ENCODE measurements at places on chromosomes 11 and 22. TPM values are rescaled to one million over a fixed set of nuclear protein-coding genes. Genes with fewer than 3 reads are reported as not detected.
A peak's percentile ranks its signal among the peaks of the same experiment; 100 is the strongest.

GRCh38 chr22:38489561-38490145 lies 16.5 kb downstream of the DDX17 start:
- no peak for DNase-seq
- peak overlapping the region; percentile 59 for H3K27ac ChIP-seq
- H3K4me3 ChIP-seq = no peak overlapping the region

DNA sequence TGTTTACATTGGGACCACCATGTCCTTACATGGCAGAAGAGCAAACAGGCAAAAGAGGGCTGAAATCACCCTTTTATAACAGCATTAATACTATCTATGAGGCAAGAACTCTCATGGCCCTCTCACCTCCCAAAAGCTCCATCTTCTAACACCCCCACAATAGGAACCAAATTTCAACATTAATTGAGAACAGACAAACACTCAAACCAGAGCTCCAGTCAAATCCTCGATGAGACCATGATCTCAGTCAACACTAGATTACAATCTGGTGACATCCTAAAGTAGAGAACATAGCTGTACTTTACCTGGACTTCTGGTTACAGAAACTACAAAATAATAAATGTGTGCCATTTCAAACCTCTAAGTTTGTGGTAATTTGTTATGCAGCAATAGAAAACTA lies 25.1 kb downstream of the OR2AG2 start:
- peaks cover 2% of the 10 kb centered on the region for H3K4me1 ChIP-seq
- no peak overlapping the region for H3K4me3 ChIP-seq
- peaks cover 13% of the 10 kb centered on the region for H3K36me3 ChIP-seq
- H3K27ac ChIP-seq = no peak overlapping the region
- DNase-seq = no peak

DNA sequence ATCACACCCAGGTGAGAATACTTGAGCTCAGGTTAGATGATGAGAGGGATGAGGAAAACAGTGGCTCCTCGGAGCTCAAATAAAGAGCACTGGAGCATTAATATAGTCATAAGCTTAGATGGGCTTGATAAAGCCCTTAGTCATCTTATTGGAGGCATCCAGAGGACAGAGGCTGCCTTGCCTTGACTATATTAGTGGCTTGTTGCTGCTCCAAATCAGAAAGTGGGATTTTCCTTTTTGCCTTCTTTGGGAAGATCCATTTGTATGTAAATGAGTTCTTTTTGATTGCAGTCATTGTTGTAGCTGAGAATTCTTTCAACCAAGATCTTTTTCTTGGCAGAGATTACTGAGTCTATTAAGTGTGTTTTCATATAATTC lies 18.9 kb downstream of the ADM start:
- no peaks in the 10 kb centered on the region for H3K36me3 ChIP-seq
- no peak for DNase-seq
- peaks cover 17% of the 10 kb centered on the region for H3K27me3 ChIP-seq
- H3K27ac ChIP-seq = no peak overlapping the region

DNA sequence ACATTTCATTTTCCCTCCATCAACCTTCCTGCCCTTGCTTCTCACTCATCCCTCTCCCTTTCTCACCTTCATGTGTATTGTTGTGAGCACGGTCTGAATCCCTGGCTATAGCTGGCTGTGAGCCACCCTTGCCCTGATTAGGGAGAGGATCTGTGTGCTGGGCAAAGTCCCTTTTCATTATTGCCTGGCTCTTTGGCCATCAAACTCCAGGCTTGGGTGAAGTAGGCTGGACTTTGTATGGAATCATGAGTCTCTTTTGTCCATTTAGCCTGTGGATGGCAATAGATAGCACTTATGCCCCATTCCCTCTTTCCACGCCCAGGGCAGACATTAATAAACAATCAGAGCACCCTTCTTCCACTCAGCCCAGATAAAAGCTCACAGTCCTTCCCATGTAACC lies 6.7 kb downstream of the MYO18B start:
- no peak for DNase-seq
- no peaks in the 10 kb centered on the region for H3K4me1 ChIP-seq
- H3K27ac ChIP-seq = no peak overlapping the region
- H3K36me3 ChIP-seq = no peaks in the 10 kb centered on the region
- no peak overlapping the region for H3K4me3 ChIP-seq

DNA sequence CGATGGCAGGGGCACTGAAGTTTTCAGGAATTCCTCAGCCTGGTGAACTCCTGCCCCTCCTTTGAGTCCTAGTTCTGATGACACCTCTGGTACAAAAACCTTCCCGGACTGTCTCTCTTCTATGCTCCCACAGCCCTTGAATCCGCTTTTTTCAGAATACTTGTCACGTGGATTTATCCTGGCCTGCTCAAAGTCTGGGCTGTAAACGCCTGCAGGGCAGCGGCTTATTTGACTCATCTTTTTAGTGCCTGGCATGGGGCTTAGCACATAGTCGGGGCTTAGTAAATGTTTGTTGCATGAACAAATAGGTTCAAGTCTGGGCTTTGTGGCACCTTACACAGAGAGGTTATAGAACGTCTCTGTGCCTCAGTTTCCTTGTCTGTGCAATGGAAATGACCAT lies 13.4 kb upstream of the KCNJ11 start:
- H3K27ac ChIP-seq = no peak overlapping the region
- DNase-seq = no peak
- H3K4me1 ChIP-seq = peaks cover 16% of the 10 kb centered on the region
- no peak overlapping the region for H3K4me3 ChIP-seq

- H3K27me3 ChIP-seq = no peaks in the 10 kb centered on the region
- DNase-seq = no peak
- H3K4me3 ChIP-seq = no peak overlapping the region
- H3K4me1 ChIP-seq = peaks cover 7% of the 10 kb centered on the region
- no peak overlapping the region for H3K27ac ChIP-seq
Measured at GRCh38 chr11:10667521-10667885, 26.1 kb downstream of the IRAG1 start.

DNA sequence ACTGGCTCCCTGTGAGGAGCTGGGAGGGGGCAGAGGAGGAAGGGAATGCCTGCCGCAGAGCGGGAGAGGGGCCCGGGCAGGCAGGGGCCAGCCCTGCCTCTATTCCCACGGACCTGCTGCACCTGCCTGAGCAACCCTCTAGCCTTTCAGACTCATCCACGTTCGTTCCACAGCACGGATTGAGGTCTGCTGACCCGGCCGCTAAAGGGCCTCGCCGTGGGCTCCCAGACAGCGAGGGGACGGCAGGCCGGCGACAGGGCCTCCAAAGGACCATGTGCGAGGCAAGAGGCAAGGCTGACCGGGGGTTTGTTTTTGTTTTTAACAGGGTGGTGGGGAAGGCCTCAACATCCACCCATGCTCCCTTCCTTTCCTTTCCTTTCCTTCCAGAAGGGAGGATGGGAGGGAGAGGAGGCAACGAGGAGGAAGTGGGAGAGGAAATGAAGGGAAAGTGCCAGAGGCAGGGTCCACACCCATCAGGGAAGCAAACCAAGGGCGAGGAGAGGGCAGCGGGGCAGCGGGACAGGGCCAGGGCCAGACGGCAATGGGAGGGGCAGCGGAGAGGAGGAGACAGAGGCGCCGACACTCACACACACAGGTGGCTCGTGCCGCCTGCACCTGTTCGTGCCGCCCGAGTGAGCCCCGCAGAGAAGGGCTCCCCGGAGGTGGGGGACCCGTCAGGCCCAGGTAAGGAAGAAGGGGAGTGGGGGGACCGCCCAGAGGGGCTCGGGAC lies 7.5 kb downstream of the LRFN4 start:
- no peak for DNase-seq
- H3K36me3 ChIP-seq = no peaks in the 10 kb centered on the region
- no peaks in the 10 kb centered on the region for H3K27me3 ChIP-seq
- no peak overlapping the region for H3K4me3 ChIP-seq
- peaks cover 16% of the 10 kb centered on the region for H3K4me1 ChIP-seq

- H3K27ac ChIP-seq = no peak overlapping the region
- no peaks in the 10 kb centered on the region for H3K36me3 ChIP-seq
- no peaks in the 10 kb centered on the region for H3K27me3 ChIP-seq
- H3K4me3 ChIP-seq = no peak overlapping the region
- H3K4me1 ChIP-seq = peaks cover 89% of the 10 kb centered on the region
Measured at GRCh38 chr11:114168691-114169090, 109.2 kb downstream of the ZBTB16 start.

GRCh38 chr11:6012035-6012668 lies 5.4 kb upstream of the OR56A4 start:
- no peak overlapping the region for H3K4me3 ChIP-seq
- no peak overlapping the region for H3K27ac ChIP-seq
- H3K4me1 ChIP-seq = no peaks in the 10 kb centered on the region

GRCh38 chr22:32951076-32951806 lies 106.9 kb downstream of the SYN3 start:
- H3K4me1 ChIP-seq = no peaks in the 10 kb centered on the region
- no peak overlapping the region for H3K27ac ChIP-seq
- no peak overlapping the region for H3K4me3 ChIP-seq
- H3K36me3 ChIP-seq = no peaks in the 10 kb centered on the region
- H3K27me3 ChIP-seq = peaks cover 3% of the 10 kb centered on the region
- DNase-seq = no peak

Gene WEE1
- total RNA-seq = 29.4 TPM

Gene CSRP3
- total RNA-seq = not detected

Gene DEPDC7
- total RNA-seq = 0.27 TPM
